ENCODE measurements at places on chromosomes 4 and X. TPM values are rescaled to one million over a fixed set of nuclear protein-coding genes. Genes with fewer than 3 reads are reported as not detected.

GRCh38 chrX:20374900-20375438, 108.3 kb upstream of the RPS6KA3 start:
- DNase-seq = no peak

DNA sequence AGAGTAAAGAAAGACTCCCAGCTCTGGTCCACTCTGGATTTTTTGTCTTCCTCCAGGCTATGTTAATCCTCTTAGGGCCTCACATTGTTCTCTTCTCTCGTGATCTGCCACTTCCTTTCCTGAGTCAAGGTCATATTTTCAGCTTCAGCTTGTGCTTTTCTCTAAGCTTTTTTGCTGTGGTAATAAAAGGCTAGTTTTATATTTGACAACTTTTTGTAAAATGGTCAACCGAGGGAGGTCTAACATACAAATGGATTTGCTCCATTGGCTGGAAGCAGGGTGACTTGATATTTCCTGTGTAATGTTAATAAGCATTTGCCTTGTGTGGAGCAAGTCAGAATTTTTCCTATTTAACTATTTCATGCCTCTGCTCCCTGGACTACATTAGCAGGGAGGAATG, 239.7 kb downstream of the RAB28 start:
- no peak for DNase-seq

Gene GAB3
- total RNA-seq = 0.14 TPM

Gene FAM156A
- total RNA-seq = 7.8 TPM

DNA sequence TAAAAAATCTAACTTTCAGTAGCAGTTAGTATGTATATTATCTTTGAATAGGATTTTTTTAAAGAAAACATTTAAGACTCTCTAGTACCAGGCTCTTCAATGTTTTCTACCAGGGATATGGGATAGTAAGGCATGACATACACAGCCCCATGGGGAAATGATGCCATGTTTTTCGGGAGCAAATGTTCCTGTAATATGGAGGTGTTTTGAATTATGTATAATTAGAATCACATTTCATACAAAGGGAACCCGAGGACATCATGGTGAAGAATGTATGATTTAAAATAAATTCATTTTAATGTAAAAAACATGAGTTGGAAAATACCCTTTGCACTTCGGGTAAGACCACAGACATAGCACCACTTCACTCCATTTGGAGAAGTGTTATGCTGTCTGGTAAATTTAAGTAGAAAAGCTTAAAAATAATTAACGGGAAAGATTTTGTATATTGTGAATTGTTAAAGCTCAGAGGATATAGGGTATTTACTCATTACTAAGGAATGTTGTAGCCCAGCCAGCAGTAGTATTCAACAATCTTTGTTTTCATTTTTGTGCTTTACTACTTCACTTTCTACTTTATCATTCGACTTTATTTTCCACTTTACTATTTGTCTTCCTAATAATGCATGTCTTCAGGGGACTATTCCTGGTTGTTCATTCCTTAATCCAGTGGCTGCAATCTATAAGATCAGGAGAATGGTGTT, 2050.7 kb downstream of the ARAP2 start:
- DNase-seq = peak; percentile 50

Gene DCHS2
- not detected for total RNA-seq

- DNase-seq = no peak
These were observed 81.7 kb downstream of the MAD2L1 start for GRCh38 chr4:119984996-119985395.

- DNase-seq = no peak
These were observed 294.5 kb downstream of the PDGFC start for GRCh38 chr4:156677131-156677531.

GRCh38 chrX:151711787-151712186, 4.0 kb upstream of the FATE1 start:
- no peak for DNase-seq

GRCh38 chrX:103376118-103376978, at the start of gene BEX3:
Gene BEX3, plus strand, starts transcription at chrX:103376538. Its CDS starts 984 bp downstream, at chrX:103377522.
- no peak for DNase-seq

- DNase-seq = no peak
These were observed 7.5 kb downstream of the P2RY4 start for GRCh38 chrX:70252491-70252890.

Gene PABPC4L
- total RNA-seq = 1.9 TPM

GRCh38 chrX:24920769-24921168, 95.0 kb downstream of the ARX start:
- no peak for DNase-seq

- no peak for DNase-seq
These were observed 69.5 kb upstream of the BLTP1 start for GRCh38 chr4:122082661-122083060.

- no peak for DNase-seq
These were observed 7.2 kb downstream of the CTSO start for GRCh38 chr4:155946486-155946885.

DNA sequence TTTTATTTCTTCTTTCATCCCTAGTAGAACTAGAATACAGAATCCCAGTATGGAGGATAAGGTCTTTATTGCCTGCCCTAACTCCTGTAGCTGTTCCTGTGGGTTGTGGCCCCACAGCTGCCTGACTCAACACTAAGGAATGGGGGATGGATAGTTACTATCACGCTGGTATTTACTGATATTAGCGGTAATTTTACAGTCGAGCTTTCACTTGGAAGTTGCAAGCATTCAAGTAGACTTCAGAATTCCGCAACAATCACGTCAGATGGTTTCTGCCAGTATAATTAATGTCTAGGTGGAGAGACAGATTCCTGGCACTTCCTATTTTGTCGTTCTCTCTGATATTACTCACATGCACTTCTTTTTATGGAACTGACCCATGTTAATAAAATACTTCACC, 489.8 kb downstream of the PABPC4L start:
- DNase-seq = peak; percentile 31

Gene IL3RA
- not detected for total RNA-seq

- DNase-seq = peak; percentile 28
These were observed 723 bp downstream of the WDFY3 start for GRCh38 chr4:84965553-84966381.

GRCh38 chrX:40154853-40155588, 57.3 kb upstream of the BCOR start:
- no peak for DNase-seq

Gene WWC2
- 24.7 TPM for total RNA-seq

DNA sequence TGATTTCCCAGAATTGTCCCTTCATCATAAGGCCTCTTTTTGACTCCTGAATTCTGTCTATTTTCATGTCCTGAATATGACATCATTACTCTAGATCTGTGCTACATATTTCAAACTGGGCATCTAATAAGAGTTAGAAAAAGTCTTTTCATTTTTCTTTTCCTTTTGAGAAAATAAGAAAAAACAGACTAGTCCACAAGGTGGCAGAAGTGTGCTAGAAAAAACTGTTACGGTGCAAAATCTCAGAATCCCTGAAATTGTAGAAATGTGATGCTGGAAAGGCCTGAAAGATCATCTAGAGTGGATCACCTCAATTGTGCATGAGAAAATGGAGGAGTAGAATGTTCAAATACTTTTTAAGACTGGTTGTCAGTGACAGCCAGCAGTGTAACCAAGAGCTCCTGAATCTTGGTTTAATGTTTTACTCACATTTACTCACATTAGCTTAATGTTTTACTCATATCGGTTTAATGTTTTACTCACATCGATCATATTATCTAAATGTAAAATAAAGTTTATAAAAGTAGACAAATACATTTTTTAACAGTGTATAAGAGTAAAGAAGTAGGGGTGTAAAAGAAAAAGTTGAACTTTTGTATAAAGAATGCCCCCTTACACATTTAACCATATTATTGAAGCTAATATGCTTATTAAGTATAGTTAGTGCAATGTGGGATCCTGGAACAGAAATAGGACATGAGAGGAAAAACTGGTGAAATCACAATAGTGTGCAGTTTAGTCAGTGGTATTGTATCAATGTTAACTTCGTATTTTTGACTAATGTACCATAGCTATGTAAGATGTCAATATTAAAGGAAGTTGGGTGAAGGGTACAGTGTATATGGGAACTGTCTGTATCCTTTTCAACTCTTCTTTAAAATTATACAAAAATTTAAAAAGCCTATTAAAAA, 15.2 kb downstream of the ASB11 start:
- no peak for DNase-seq

DNA sequence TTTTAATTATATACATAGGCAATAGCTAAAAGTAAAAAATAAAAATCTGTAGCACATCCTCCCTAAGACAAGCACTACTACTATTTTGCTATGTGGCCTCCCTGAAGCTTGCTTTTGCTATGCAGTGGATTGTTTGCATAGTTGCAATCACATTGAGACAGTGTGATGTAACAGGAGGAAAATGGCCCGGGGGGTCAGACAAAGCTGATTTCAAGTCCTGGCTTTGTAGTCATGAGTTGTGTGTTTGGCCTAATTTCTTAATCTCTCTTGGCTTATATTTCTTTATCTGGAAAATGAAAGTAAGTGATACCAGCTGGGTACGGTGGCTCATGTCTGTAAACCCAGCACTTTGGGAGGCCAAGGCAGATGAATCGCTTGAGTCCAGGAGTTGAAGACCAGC, 166.6 kb downstream of the LHFPL1 start:
- DNase-seq = no peak

Gene TMSB15A
- total RNA-seq = 0.20 TPM

- no peak for DNase-seq
These were observed 644 bp upstream of the EBP start for GRCh38 chrX:48520976-48521352.

Gene ERAS
- total RNA-seq = not detected

Data from foreskin keratinocyte (primary cell).